ENCODE measurements at places on chromosomes 7 and 10.

GRCh38 chr10:78731675-78732074 is 337.1 kb upstream of the ZMIZ1 start:
- no peak for DNase-seq

DNA sequence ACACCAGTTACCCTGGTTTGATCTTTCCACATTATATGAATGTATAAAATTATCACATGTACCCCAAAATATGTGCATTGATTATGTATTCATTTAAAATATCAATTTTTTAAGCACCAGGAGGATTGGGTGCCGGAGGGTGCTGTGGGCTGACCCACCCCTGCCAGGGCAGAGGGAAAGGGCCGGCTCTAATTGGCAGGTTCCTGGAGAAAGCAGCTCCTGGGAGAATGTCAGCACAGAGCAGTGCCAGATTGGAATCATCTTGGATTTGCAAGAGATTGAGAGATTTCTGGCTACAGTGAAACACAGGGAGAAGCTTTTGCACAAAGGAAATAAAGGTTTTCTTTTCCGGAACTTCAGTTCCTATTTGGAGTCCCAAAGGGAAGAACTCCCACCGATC is 264.4 kb upstream of the TCERG1L start:
- no peak for DNase-seq

- no peak for DNase-seq
Observed at GRCh38 chr10:73039635-73040034, 57.0 kb downstream of the P4HA1 start.

- no peak for DNase-seq
Observed at GRCh38 chr10:47347303-47347675, 874 bp upstream of the RBP3 start.

DNA sequence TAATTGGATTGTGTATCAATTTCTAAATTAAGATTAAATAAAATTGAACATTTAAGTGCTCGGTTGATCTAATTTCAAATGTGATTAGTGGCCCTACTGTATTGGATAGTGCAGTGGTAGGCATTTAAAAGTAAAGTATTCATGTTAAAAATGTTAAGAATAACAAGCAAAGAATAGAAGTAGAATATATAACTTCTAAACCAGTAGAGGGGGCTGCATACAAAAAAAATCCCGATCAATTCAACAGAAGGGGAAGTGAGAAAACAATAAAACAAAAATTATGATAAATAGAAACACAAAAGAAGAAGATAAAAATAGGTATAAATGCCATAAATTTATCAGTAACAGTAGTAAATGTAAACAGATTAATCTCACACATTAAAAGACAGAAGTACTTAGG is 24.9 kb upstream of the WDFY4 start:
- DNase-seq = no peak

DNA sequence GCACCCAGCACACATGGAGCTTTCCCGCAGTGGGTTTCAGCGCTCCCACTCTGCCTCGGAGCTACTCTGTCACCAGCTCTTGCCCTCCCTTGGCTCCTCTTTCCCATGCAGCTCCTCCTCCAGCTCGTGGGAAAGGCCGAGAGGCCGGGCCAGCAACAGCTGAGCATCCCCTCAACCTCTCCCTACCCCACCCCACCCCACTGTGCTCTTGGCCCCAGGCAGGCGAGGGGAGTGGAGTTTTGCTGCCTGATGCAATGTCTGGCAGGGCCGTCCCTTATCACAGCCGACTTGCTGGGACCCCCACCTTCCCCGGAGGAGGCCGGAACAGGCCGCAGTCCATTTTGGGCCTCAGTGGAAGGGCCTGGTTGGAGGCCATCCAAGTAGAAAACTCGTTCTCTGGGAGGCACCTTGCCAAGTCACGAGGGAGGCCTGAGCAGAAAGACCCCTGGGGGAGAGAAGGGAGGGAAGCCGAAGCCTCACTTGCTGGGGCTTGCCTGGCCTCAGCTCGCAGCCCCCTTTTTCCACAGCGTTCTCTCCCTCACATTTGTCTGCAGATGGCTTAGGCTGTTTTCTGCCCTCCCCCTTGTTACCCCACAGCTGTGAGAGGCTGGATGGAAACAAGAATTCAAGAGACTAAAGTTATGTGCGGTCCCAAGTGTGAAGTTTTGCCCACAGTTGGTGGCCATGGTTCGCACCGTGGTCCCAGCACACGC is 35.3 kb downstream of the CHST3 start:
- DNase-seq = no peak

DNA sequence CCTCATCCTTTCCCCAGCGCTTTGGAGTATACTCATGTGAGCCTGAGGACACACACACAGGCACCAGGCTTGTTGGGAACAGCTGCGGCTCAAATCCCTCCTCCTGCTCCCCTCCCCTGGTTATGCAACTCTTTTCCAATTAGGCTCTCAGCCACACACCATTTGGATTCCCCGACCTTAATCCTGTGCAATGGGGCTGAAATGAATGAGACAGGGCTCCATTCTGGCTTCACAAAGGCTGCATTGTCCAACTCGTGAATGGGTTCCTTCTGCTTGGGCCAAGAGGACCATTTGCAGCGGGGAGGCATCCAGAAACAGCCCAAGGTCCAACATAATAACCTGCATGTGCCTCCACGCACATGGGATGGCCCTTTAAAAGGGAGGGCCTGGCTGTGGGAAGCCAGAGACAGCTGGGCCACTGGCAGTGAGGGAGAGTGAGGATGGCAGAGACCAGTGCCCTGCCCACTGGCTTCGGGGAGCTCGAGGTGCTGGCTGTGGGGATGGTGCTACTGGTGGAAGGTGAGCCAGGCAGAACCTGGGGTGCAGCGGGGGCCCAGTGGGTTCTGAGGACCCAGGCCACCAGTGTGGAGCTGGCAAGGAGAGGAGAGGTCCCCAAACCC is at the start of gene RGR:
RGR (plus strand) TSS at position 403 of the 620 bp plus-strand sequence; CDS start at position 441, 38 bp downstream.
- no peak for DNase-seq

DNA sequence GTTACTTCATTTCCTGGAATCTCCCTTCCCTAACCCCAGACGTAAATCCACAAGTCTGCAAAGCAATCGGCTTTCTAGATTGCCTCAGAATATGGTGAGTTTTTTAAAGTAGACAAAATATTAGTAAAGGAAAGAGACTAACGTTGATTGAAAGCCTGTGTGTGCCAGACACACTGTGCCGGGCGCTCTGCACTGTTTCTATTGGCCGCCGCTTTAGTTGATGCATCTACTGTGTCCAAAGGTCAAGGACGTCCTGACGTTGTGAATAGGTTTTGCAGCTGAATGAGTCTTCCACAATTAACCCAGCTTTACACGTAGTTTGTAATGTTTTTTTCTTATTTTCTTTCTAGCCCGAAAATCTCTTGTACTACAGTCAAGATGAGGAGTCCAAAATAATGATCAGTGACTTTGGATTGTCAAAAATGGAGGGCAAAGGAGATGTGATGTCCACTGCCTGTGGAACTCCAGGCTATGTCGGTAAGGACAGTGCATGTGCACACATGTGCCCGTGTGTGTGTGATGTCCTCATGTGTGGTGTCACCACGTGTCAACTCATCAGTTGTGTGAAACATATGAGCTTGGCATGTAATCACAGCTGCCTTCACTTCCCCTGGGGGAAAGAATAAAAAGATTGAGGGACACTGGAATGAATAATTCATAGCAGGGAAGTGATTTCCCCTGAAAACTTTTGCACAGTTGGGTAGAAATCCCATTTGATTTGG is 232.0 kb downstream of the CCDC3 start:
- DNase-seq = no peak

DNA sequence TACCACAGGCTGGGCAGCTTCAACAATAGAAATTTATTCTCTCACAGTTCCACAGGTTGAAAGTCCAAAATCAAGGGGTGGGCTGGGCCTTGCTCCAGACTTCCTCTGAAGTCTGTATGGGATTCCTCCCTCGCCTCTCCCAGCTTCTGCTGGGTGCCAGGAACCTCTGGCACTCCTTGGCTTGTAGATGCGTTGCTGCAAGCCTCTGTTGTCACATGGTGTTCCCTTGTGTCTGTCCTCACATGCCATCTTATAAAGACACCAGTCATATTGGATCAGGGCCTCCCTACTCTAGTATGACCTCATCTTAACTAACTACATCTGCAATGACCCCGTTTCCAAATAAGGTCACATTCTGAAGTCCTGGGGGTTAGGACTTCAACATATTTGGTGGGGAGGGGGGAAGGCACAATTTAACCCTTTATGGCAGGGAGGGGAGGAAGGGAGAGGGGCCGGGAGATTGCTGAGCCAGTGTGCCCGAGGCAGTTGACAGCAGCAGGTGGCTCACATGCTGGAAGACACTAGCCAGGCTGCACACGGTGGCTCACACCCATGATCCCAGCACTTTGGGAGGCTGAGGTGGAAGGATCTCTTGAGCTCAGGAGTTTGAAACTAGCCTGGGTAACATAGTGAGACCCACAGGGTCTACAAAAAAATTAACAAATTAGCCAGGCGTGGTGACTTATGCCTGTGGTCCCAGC is 18.8 kb downstream of the ZNF282 start:
- no peak for DNase-seq

DNA sequence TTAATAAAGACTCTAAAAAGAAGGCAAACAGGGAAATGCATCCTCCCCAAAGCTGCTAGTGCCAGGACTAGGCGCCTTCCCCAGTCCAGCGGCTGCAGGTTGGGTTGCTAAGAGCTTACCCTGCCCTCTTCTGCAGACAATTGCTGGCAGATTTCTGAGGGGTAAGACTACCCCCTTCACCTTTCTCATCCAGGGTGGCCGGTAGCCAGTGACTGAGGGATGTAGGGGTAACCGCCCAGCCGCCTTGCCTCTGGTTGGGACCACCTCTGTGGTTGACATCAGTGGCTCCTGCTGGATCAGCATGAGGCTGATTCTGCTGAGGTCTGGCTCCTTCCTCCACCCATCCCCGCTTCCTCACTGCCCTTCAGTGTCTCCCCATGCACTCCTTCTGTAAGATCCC is 71.2 kb downstream of the ADCYAP1R1 start:
- no peak for DNase-seq

DNA sequence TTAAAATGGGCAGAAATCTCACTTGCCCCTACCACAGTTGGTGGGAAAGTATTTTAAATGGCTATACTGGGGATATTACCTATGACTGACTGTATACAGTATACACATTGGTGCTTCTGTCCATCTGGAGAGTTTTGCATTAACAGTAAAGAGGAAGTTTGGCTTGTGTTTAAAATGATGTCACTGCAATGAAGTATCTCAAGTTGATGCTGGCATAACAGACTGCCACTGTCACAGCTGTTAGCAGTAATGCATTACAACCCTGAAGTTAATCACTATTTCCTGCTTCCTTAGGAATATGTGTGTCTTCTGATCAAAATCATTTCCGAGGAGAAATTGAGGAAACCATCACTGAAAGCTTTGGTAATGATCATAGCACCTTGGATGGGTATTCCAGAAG is 1.9 kb downstream of the DKK1 start:
- no peak for DNase-seq
